ENCODE measurements at places on chromosomes 6 and 20.

GRCh38 chr6:56594699-56595098, 48.0 kb downstream of the DST start:
- no peak overlapping the region for H3K27ac ChIP-seq
- H3K4me1 ChIP-seq: no peaks in the 10 kb centered on the region
- H3K36me3 ChIP-seq: peaks cover 4% of the 10 kb centered on the region
- no peaks in the 10 kb centered on the region for H3K27me3 ChIP-seq

DNA sequence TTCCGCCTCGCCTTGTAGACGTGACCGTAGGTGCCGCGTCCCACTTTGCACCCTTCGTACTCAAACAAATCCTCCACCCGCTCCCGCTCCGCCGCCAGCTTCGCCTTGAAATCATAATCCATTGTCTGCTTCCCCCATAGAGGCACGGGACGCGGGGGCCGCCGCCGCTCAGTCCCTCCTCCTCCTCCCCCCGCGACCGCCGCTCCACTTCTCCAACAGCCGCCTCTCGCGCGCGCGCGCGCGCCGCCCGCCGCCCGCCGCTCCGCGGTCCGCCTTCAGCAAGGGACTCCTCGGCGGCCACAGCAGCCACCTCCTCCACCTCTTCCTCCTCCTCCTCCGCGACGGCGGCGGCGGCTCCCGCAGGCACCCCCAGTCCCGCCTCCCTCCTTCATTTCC, 256 bp downstream of the CDK19 start:
- H3K36me3 ChIP-seq: no peaks in the 10 kb centered on the region
- no peak for DNase-seq
- peak overlapping the region; percentile 85 for H3K27ac ChIP-seq
- H3K27me3 ChIP-seq: no peaks in the 10 kb centered on the region
- H3K4me1 ChIP-seq: peaks cover 9% of the 10 kb centered on the region

DNA sequence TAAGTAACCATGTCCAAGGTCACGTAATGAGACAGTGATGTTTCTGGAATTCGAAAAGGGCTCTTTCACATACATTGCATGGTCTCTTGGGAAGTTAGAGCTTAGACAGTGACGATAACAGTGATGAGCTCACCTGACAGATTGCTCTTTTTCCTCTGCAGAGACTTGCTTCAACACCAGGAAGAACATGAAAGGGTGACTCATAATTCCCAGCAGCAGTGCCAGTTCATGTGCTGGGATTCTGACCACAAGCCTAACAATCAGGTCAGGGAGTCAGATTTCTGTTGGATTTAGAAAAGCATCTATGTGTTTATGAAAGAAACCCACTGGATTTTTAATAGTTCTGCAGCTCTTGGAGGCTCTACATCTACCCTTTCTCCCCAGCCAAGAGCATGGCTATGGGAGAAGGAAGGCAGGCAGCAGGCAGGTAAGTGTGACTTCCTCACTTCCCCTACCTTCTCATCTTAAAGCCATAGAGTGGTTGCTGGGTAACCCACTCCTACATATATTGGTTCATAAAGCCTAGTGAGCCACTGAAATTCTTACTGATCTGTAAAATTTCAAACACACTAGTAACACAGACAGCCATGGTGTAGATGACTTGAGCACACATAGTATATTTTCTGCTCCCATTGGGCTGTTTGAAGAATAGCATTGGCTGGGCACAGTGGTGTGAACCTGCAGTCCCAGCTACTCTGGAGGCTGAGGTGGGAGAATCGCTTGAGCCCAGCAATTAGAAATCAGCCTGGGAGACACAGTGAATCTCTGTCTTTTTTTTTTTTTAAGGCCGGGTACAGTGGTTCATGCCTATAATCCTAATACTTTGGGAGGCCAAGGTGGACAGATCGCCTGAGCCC, 44.4 kb upstream of the LOC128125822 start:
- no peak overlapping the region for H3K4me3 ChIP-seq
- H3K27me3 ChIP-seq: no peaks in the 10 kb centered on the region
- H3K4me1 ChIP-seq: no peaks in the 10 kb centered on the region

DNA sequence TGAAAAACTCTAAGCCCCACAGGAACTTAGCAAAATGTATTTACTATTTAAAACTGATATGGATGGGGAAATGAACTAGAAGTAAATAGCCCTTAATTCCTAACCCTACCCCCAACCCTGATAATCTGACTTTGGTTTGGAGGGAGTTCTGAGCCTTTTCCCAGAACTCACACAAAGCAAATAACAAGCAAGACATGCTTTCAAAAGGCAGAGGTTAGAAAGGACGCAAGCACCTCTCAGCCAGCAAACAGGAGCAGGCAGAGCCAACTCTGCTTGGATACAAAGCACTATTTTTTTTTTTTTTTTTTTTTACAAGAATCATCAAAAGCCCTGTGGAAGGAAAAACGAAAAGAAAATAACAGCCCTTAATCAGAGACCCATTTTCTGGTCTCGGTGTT, 58.7 kb downstream of the SLC22A23 start:
- H3K27me3 ChIP-seq: no peaks in the 10 kb centered on the region
- no peaks in the 10 kb centered on the region for H3K36me3 ChIP-seq
- H3K27ac ChIP-seq: peak overlapping the region; percentile 78
- peaks cover 13% of the 10 kb centered on the region for H3K4me1 ChIP-seq

GRCh38 chr20:4067600-4068261, 52.4 kb upstream of the RNF24 start:
- H3K4me3 ChIP-seq: no peak overlapping the region
- peaks cover 8% of the 10 kb centered on the region for H3K4me1 ChIP-seq
- H3K27ac ChIP-seq: no peak overlapping the region

DNA sequence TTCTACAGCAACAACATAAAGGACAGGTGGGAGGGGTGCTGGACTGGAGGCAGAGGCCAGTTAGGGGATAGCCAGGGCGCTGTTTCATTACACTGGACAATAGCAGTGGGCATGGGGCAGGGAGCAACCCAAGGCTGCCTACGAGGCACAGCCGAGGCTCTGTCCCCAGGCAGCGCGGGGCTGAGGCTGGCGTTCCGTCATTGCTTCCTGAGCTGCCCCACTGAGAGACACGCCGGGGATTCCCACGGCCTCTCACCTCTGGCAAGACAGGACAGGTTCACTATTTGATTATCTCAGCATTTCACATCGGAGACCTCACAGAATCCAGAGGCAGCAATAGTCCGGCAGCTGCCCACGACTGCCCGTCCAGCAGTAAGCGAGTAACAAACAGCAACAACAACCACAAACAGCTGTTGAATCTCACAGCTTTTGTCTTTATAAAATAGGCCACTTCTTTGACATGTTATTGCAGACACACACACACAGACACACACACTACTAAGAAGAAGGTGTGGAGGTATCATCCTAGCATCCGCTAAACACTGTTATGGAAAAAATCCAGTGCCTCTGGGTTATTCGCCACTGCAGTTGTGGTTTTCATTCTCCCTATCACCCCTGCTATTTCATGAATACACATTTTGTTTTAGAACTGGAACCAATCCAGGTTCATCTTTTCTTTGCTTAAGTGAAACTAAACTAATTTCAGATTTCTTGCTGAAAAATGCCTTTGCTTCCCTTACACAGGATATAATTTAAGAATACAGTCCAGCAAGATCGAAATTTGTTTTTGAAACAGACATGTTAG, 19.5 kb downstream of the KIF25 start:
- no peaks in the 10 kb centered on the region for H3K4me1 ChIP-seq
- H3K4me3 ChIP-seq: no peak overlapping the region
- H3K27me3 ChIP-seq: no peaks in the 10 kb centered on the region
- peak; percentile 14 for DNase-seq
- H3K36me3 ChIP-seq: no peaks in the 10 kb centered on the region
- no peak overlapping the region for H3K27ac ChIP-seq

GRCh38 chr6:25297039-25297441, 17.9 kb downstream of the CARMIL1 start:
- H3K4me3 ChIP-seq: no peak overlapping the region
- H3K4me1 ChIP-seq: no peaks in the 10 kb centered on the region
- DNase-seq: no peak

DNA sequence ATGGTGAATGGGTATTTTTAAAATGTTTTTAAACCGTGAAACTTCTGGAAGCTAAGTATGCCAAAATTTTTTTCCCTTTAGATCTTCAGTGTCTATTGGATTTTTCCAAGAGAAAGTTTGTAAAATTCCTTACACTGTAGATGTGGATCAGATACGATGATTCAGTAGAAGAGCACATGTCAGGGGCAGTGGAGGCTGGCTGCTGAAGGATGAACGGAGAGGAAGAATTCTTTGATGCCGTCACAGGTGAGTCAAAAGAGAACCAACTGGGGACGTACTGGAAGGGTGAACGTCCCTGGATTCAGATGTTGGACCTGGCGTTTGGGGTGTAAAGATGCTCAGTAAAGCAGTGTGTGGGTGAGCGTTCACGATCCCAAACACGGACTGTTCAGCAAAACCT, 17.7 kb downstream of the OSBPL2 start:
- no peak overlapping the region for H3K4me3 ChIP-seq
- no peaks in the 10 kb centered on the region for H3K36me3 ChIP-seq
- H3K27ac ChIP-seq: no peak overlapping the region
- no peaks in the 10 kb centered on the region for H3K4me1 ChIP-seq
- no peaks in the 10 kb centered on the region for H3K27me3 ChIP-seq

- DNase-seq: peak; percentile 30
- peak overlapping the region; percentile 45 for H3K4me3 ChIP-seq
- no peak overlapping the region for H3K27ac ChIP-seq
- no peaks in the 10 kb centered on the region for H3K36me3 ChIP-seq
These were observed 1.2 kb downstream of the MAK start for GRCh38 chr6:10837009-10837621.

DNA sequence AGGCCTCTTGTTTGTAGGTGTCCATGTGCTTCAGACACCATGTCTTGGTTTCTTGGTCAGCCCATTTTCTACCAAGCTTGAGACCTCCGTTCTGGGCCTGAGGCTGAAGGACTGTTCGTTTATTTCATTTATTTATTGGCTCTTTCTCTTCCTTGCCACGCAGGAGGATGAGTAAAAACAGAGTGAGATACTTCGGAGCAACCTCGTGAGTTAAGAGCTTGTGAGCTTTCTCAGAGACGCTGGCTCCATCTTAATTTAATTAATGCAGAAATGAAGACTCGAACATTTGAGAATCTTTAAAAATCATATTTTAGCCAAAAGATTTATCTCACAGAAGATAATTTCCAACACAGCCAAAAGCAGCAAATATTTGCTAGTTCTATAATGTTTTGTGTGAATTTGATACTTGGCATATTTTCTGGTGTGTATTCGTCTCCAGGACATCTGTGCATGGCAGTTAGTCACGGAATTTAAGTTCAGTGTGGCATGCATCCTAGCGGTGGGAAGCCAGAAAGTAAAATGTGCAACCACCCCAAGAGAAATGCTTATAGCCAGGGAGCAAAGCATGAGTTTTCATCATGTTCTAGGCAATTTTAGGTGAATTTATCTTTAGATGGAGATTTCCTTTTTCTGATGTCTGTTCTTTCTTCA, 76.0 kb downstream of the THBS2 start:
- no peaks in the 10 kb centered on the region for H3K4me1 ChIP-seq
- no peak overlapping the region for H3K27ac ChIP-seq
- H3K36me3 ChIP-seq: no peaks in the 10 kb centered on the region

- H3K27ac ChIP-seq: no peak overlapping the region
- no peak overlapping the region for H3K4me3 ChIP-seq
- no peaks in the 10 kb centered on the region for H3K36me3 ChIP-seq
- H3K4me1 ChIP-seq: no peaks in the 10 kb centered on the region
These were observed 67.9 kb upstream of the CLDN20 start for GRCh38 chr6:155195903-155196302.

DNA sequence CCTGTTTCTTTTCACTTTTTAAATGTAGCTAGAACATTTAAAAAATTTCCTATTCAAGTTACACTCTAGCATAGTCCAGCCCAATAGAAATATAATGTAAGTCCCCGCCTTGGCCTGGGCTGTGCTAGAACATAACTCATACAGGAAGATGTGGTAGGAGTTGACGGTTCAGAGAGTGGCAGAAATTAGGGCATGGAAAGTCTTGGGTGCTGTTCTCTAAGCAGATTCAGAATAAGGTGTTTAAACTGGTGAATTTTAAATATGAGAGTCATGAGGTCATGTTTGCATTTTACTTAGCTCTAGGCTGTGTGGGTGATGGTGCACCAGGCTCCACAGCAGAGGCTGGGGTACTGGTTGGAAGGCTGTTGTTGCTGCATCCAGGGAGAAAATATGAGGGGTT, 256.5 kb downstream of the FARS2 start:
- DNase-seq: no peak
- no peaks in the 10 kb centered on the region for H3K36me3 ChIP-seq
- H3K4me1 ChIP-seq: no peaks in the 10 kb centered on the region
- no peaks in the 10 kb centered on the region for H3K27me3 ChIP-seq

DNA sequence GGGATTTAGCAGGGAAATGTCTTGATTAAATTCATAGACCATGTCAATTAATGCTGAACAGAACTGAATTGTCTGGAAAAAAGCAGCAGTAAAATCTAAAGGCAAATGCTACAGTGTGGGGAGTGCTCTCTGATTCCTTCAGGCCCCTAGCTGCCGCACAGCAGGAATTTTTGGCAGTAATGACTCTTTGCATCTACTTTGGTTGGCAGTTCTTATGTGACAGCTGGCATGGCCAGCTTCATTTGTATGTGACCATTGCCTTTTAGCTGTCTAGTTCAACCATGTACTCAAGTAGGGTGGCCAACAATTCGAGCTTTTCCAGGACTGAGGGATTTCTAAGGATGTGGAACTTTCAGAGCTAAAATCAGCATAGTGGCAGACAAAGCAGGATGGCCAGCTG, 499.1 kb upstream of the MAN1A1 start:
- no peak overlapping the region for H3K4me3 ChIP-seq
- no peak overlapping the region for H3K27ac ChIP-seq
- H3K36me3 ChIP-seq: no peaks in the 10 kb centered on the region
- no peaks in the 10 kb centered on the region for H3K27me3 ChIP-seq
- no peaks in the 10 kb centered on the region for H3K4me1 ChIP-seq

GRCh38 chr6:5996714-5997419, 9.9 kb downstream of the NRN1 start:
- no peak for DNase-seq
- H3K27me3 ChIP-seq: peaks cover 90% of the 10 kb centered on the region
- peak overlapping the region; percentile 54 for H3K4me3 ChIP-seq
- H3K36me3 ChIP-seq: no peaks in the 10 kb centered on the region
- H3K4me1 ChIP-seq: peaks cover 16% of the 10 kb centered on the region
- no peak overlapping the region for H3K27ac ChIP-seq

GRCh38 chr6:166942393-166943168, 13.8 kb downstream of the RNASET2 start:
- H3K4me3 ChIP-seq: no peak overlapping the region
- H3K27me3 ChIP-seq: no peaks in the 10 kb centered on the region
- H3K36me3 ChIP-seq: peaks cover 8% of the 10 kb centered on the region
- H3K27ac ChIP-seq: no peak overlapping the region
- H3K4me1 ChIP-seq: no peaks in the 10 kb centered on the region
- DNase-seq: peak; percentile 19

DNA sequence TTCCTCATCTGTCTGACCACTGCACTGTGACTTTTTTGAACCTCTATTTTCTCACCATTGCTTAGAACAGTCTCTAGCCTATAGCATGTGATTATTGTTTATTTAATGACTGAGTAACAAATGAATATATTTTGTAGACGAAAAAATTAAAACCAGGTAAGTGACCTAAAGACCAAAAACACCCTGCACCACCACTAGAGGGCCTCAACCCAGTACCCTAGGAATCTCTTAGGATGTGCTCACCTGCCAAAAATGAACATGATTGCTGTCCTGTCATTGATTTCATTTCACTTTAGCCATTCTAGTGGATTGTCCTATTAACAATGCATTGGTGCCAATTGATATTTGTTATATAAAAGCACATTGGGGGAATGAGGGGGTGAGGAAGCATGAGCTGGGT, 199.1 kb downstream of the COL9A1 start:
- H3K4me1 ChIP-seq: no peaks in the 10 kb centered on the region
- DNase-seq: peak; percentile 19
- no peak overlapping the region for H3K27ac ChIP-seq
- no peaks in the 10 kb centered on the region for H3K27me3 ChIP-seq
- no peaks in the 10 kb centered on the region for H3K36me3 ChIP-seq

- DNase-seq: no peak
- H3K4me3 ChIP-seq: no peak overlapping the region
- no peaks in the 10 kb centered on the region for H3K4me1 ChIP-seq
- no peak overlapping the region for H3K27ac ChIP-seq
- no peaks in the 10 kb centered on the region for H3K27me3 ChIP-seq
These were observed 39.7 kb downstream of the XRN2 start for GRCh38 chr20:21342656-21343345.
